Lung (tissue), 17 donors: ENCODE measurements at places on chromosomes 7 and 10. TPM values are rescaled to one million over a fixed set of nuclear protein-coding genes. Genes with fewer than 3 reads are reported as not detected.

DNA sequence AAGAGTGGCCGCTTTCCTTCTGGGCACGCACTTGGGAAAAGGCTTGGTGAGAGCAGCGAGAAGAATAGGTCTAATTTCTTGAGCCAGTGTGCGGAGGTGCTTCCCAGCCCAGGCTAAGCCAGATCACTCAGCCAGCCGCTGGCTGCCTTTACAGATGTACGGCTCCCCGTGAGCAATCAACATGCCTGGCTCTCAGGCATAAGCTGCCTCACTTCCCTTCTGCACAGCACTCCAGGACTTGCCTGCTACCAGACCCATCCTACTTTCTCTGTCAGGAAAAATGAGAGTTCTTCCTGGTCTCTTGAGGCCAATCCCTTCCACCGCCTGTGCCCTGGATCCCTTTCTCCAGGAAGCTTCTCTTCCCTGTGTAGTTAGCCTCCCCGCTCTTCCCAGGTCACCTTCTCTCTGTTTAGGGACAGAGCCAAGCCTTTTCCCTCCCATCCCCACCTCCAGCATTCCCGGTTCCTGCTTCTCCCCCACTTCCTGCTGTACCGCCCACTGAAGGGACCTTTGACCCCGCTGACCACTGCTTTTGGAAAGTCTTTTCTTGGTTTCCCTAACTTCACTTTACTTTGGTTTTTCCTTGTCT is 1.1 kb upstream of the ACTR3C start:
- no peaks in the 10 kb centered on the region for H3K27me3 ChIP-seq
- H3K36me3 ChIP-seq = no peaks in the 10 kb centered on the region
- H3K4me1 ChIP-seq = peaks cover 36% of the 10 kb centered on the region
- no peak overlapping the region for H3K27ac ChIP-seq

DNA sequence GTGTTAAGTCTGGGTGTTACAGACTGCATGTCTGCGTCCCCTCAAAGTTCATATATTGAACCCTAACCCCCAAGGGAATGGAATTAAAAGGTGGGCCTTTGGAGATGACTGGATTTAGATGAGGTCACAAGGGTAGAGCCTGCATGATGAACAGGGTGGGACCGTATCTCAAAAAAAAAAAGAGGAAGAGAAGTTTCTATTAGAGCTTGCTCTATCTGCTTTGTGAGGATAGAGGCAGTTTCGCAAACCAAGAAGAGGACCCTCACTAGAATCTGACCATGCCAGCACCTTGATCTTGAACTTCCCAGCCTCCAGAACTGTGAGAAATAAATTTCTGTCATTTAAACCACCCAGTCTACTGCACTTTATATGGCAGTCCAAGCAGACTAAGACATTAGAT is 1.4 kb downstream of the KIN start:
- no peak for DNase-seq
- H3K4me1 ChIP-seq = peaks cover 11% of the 10 kb centered on the region
- H3K27ac ChIP-seq = no peak overlapping the region
- no peaks in the 10 kb centered on the region for H3K27me3 ChIP-seq

DNA sequence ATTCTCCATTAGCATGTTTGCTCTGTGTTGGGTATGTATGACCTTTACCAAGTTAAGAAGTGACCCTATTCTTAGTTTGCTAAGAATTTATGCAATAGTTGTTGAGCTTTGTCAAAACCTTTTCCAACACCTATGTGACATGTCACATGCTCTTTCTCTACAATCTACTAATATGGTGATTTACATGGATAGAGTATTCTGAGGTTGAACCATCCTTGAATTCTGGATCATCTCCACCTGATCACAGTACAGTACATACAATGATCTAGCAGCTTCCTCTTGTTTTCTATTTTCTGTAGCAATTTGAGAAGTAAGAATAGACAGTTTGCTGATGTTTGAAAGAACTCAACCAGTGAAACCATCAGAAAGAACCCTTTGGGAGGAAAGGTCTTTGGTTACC is 101.2 kb upstream of the PDGFA start:
- no peak overlapping the region for H3K27ac ChIP-seq
- DNase-seq = no peak
- peaks cover 5% of the 10 kb centered on the region for H3K4me1 ChIP-seq

- H3K27ac ChIP-seq = no peak overlapping the region
- H3K4me1 ChIP-seq = peaks cover 11% of the 10 kb centered on the region
- DNase-seq = peak; percentile 35
- H3K27me3 ChIP-seq = no peaks in the 10 kb centered on the region
Measured at GRCh38 chr7:117805241-117805640, 68.0 kb downstream of the CTTNBP2 start.

- H3K36me3 ChIP-seq = no peaks in the 10 kb centered on the region
- H3K27me3 ChIP-seq = no peaks in the 10 kb centered on the region
- no peak overlapping the region for H3K4me3 ChIP-seq
- no peak overlapping the region for H3K27ac ChIP-seq
- H3K4me1 ChIP-seq = no peaks in the 10 kb centered on the region
- DNase-seq = no peak
Measured at GRCh38 chr10:46304062-46304461, 17.3 kb downstream of the ANTXRL start.

DNA sequence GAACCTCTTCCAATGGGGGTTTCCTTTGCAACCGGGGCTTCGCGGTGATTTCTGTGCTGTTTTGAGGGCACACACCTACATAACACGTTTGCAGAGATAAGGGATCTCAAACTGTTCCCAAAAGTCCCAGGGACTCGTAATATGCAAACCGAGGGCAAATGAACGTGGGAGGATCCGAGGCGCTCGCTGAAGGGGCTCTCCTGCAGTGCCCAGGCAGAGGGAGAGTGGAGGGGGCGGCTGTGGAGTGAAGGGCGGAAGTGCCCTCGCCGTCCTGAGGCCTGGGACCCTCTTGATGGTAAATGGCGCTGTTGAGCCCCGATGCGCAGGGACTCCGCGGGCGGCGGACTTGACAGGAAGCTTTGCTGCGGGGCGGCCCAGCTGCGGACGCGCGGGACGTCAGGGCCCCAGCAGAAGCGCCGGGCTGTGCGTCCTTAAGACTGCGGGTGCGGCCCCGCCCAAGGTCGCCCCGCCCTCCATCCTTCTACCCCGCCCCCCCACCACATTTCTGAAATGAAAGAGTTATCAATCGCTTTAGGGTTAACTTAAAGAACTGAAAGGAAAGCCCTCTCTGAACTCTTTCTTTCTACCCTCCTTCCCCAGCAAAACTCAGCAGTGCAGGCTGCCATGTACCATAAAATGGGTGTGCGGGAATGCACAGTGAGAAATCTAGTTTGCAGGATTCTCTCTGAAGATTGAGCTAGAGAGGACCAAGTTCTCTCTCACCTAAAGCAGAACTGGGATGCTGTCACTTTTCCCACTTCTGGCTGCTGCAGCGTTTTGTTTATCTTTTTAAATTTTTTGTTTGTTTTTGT is 151.8 kb upstream of the YAE1 start:
- peaks cover 3% of the 10 kb centered on the region for H3K4me1 ChIP-seq
- no peak overlapping the region for H3K27ac ChIP-seq
- peak; percentile 72 for DNase-seq

DNA sequence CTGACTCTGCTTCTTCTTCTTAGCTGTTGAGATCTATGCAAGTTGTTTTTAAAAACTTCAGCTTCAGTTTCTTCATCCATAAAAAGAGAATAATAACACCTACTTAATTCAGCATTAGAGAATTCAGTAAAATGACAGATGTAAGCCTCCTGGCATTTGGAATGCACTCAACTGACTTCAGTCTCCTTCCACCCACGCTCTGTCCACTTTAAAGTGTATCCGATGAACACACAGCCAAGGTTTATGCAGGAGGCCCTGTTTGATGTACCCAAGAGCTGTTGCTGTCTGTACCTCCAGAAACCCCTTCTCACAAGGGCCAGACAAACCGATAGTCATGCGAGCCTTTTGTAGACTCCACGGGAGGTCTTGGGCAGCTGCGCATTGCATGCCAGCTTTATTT is 27.1 kb upstream of the SLC35B4 start:
- DNase-seq = no peak
- H3K27me3 ChIP-seq = no peaks in the 10 kb centered on the region
- H3K36me3 ChIP-seq = no peaks in the 10 kb centered on the region
- H3K27ac ChIP-seq = no peak overlapping the region
- no peaks in the 10 kb centered on the region for H3K4me1 ChIP-seq

GRCh38 chr10:30736685-30737232 is 107.2 kb upstream of the LYZL2 start:
- H3K27me3 ChIP-seq = no peaks in the 10 kb centered on the region
- no peak overlapping the region for H3K4me3 ChIP-seq
- no peaks in the 10 kb centered on the region for H3K36me3 ChIP-seq
- no peak for DNase-seq
- no peak overlapping the region for H3K27ac ChIP-seq

DNA sequence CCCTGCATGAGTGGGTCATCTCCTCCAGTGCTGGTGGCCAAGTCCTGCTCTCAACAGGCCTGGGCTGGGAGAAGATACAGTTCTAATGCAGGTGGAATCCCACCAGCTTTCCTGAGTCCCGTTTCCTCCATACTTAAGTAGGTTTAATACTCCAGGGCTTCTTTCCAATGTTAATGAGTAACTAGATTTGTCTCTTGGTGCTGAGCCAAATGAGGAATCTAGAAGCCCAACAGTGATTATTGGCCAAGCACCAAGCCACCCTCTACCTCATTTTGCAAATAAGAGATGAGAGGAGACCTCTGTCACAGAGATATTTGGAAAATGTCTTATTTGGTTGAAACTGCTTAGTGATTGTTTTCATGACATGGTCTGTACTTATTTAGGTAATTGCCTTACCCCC is 37.1 kb downstream of the STARD3NL start:
- peaks cover 17% of the 10 kb centered on the region for H3K36me3 ChIP-seq
- no peaks in the 10 kb centered on the region for H3K27me3 ChIP-seq
- no peaks in the 10 kb centered on the region for H3K4me1 ChIP-seq
- no peak for DNase-seq
- no peak overlapping the region for H3K4me3 ChIP-seq

GRCh38 chr7:20107582-20107981 is 109.6 kb downstream of the MACC1 start:
- H3K4me3 ChIP-seq = no peak overlapping the region
- DNase-seq = no peak
- no peak overlapping the region for H3K27ac ChIP-seq
- no peaks in the 10 kb centered on the region for H3K27me3 ChIP-seq
- H3K4me1 ChIP-seq = no peaks in the 10 kb centered on the region

DNA sequence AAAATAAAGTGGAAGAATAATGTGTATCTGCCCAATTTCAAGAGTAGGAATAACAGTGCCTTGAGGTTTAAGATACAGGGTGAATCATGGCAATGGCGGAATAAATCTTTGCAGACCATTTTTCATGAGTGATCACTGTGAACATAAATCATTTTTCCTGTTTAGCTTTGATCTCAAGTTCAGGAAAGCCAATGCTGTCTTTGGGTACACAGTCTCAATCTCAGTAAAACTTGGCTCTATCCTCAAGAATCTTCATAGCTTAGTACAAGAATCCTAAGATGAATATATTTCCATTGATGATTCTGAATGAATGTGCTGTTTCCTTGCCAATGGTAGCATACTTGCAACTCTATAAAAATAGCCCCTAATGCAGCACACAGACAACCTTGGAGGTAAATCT is 6.8 kb downstream of the NAMPT start:
- H3K4me3 ChIP-seq = no peak overlapping the region
- H3K4me1 ChIP-seq = no peaks in the 10 kb centered on the region
- H3K27me3 ChIP-seq = no peaks in the 10 kb centered on the region

DNA sequence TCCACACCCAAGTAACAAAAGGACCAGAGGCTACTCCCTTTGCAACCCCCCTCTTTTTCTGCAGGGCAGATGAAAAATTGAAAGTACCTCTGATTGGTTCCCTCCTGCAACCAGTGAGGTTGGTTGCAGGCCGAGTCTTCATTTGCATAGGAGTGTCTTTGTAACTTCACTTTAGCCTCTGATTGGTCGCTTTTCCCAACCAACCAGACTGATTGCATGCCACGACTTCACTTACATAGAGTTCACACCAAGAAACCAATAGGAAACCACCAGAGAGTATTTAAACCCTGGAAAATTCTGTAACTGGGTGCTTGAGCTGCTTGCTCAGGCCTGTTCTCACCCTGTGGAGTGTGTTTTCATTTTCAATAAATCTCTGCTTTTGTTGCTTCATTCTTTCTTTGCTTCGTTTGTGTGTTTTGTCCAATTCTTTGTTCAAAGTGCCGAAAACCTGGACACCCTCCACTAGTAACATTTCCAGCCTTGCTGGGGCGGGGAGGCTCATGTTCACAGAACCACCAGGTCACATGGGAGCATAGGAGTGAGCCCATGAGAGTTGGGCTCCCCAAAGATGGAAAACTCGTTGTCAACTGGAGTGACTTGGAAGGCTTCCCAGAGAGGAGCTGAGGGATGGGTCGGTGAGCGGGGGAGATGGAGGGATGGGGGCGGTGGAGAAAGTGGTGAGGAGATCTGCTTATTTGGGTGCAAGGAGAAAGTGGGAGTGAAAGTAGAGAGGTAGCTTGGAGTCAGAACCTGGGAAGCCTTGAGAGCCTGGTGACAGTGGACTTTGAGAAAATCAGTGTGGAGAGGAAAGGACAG is 223.6 kb downstream of the GFRA1 start:
- no peaks in the 10 kb centered on the region for H3K27me3 ChIP-seq
- no peak overlapping the region for H3K27ac ChIP-seq
- no peaks in the 10 kb centered on the region for H3K36me3 ChIP-seq

DNA sequence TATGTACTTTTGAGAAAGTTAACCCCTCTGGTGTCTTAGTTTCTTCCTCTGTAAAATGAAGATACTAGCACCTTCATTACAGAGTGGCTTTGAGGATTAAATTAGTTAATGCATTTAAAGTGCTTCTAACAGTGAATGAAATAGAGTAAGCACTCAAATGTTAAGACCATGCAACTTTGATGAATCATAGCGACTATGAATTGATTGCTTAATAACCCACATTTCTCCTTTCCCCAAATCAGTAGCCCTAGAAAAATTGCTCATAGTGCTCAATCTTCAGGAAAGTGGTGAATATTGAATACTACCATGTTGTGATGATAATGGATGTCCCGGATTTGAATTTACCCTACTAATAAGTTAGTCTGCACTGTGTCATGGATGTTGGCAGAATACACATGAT is 48.1 kb downstream of the CD36 start:
- no peak for DNase-seq
- no peaks in the 10 kb centered on the region for H3K27me3 ChIP-seq
- H3K36me3 ChIP-seq = no peaks in the 10 kb centered on the region

GRCh38 chr10:117365612-117366011 is 9.6 kb downstream of the PDZD8 start:
- no peaks in the 10 kb centered on the region for H3K27me3 ChIP-seq
- H3K36me3 ChIP-seq = no peaks in the 10 kb centered on the region
- no peak overlapping the region for H3K27ac ChIP-seq
- peaks cover 6% of the 10 kb centered on the region for H3K4me1 ChIP-seq
- no peak overlapping the region for H3K4me3 ChIP-seq

- peaks cover 5% of the 10 kb centered on the region for H3K36me3 ChIP-seq
- peak overlapping the region; percentile 70 for H3K27ac ChIP-seq
- H3K4me1 ChIP-seq = peaks cover 21% of the 10 kb centered on the region
- DNase-seq = no peak
- H3K27me3 ChIP-seq = no peaks in the 10 kb centered on the region
Measured at GRCh38 chr7:47484923-47485639, 96.8 kb downstream of the TNS3 start.

The PDZD7 gene
- 1.3 TPM for total RNA-seq

The FAM241B gene
- total RNA-seq = 8.8 TPM

The OR13A1 gene
- 0.31 TPM for total RNA-seq

The CCDC146 gene
- 25.1 TPM for total RNA-seq

The STEAP1B gene
- 1.5 TPM for total RNA-seq

The SAMD9L gene
- 21.4 TPM for total RNA-seq

The AGAP9 gene
- 4.4 TPM for total RNA-seq
